Right ventricle myocardium superior (tissue), 1 donor: ENCODE measurements at places on chromosomes 2 and 18. TPM values are rescaled to one million over a fixed set of nuclear protein-coding genes. Genes with fewer than 3 reads are reported as not detected.

GRCh38 chr2:30883184-30883583 lies 75.9 kb upstream of the CAPN13 start:
- no peak for DNase-seq

GRCh38 chr2:42360493-42360889 lies 526 bp downstream of the COX7A2L start:
- no peak for DNase-seq

PDE1A gene
- 11.4 TPM for total RNA-seq

DNA sequence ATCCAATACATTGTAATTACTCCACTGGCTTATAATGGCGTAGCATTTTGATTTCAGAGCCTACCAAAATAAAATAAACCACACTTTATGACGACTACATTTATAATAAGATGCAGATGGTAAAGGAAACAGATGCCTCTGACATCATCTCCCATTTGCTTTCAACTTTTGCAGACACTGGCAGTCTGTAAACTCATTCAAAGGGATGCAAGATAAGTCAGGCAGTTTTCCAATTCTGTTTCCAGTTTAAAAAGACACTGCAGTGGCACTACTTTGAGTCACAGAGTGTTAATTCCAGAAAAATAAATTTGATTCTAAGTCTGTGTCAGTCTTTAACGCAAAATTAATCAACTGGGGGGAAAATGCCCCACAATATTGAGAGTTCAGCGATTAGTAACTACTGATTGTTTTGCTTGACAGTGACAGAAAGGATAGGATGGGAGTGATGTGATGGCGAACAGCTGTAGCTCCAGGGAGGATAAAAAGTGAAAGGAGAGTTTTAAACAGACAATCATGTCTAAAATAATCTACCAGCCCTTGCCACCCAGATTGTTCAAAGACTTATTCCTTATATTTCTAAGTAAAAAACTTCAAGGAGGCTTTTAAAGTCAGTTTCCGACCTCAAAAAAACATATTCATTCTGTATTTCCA lies 6.7 kb downstream of the DSEL start:
- DNase-seq = no peak

DNA sequence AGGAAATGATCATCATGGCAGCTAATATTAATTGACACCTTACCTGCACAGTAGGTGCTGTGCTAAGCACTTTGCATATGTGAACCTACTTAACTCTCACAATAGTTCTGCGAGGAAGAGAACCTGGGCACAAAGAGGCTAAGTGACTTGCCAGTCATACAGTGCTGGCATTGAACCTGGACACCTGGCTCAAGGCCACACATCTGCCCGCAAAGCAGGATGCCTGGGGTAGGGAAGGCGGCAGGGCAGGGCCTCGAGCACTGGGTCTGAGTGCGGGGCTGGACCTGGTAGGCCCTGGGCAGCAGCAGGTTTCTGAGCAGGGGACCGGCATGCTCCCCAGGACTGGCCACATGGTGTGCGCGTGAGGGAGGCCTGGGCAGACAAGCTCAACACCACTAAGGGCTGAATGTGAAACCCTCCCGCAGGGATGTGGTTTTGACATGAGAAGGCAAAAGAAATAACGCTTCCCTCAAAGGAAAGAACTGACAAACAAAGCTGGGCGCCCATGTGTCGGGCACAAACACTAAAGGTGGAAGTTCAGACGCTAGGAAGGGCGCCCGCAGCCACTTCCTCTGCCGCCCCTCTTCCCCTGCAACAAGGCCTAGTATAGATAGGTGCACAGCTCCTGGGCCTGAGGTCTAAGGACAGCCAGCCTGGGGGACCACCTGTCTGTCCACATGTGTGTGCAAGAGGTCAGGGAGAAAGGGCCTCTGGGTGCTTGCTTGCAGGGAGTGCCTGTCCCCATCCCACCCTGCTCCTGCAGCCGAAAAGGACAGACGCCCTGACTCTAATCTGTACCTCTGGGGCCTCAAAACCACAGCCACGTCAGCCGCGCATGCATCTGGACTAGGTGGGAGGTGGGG lies 92.5 kb downstream of the ZFP36L2 start:
- peak; percentile 70 for DNase-seq

SALL3 gene
- total RNA-seq = 0.08 TPM

GRCh38 chr2:11933854-11934253 lies 187.4 kb downstream of the LPIN1 start:
- DNase-seq = no peak

GRCh38 chr2:31028417-31028816 lies 109.8 kb downstream of the GALNT14 start:
- DNase-seq = no peak

DNA sequence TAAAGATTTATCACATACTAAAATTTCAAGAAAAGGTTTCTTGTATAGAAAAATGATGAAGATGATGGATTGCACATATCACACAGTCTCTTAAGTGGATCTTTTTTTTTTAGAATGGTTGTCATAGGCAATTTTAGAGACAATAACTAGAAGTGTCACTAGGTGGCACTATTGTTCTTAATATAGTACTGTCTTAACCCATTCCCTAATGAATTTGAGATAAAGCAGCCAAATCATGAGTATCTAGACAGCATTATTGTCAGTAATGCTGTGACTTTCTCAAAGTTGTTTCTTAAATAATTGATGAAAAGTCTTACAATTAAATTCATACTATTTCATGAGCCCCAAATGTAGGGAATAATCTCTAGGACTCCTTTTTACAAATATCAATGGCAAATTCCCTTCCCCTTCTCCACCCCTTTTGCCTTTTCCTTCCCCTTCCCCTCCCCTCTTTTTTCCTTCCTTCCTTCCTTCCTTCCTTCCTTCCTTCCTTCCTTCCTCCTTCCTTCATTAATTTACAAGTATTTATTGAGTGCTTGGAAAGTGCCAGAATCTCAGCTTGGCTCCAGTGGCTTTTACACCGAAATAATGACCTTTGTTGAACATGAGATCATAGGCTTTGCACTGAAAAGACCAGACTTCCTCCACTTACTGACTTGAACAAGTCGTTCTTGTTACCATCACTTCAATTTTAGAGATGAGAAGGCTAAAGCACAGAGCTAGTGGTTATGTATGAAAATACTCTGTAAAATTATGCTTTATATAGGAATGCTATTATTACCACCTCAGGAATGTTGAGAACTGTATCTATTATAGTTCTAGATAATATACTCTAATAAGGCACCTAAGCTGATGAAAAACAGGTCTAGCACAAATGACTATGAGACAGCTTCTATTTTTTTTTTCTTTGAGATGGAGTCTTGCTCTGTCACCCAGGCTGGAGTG lies 19.8 kb downstream of the MYL12B start:
- no peak for DNase-seq

CPO gene
- total RNA-seq = not detected

CRYGD gene
- total RNA-seq = not detected

DNA sequence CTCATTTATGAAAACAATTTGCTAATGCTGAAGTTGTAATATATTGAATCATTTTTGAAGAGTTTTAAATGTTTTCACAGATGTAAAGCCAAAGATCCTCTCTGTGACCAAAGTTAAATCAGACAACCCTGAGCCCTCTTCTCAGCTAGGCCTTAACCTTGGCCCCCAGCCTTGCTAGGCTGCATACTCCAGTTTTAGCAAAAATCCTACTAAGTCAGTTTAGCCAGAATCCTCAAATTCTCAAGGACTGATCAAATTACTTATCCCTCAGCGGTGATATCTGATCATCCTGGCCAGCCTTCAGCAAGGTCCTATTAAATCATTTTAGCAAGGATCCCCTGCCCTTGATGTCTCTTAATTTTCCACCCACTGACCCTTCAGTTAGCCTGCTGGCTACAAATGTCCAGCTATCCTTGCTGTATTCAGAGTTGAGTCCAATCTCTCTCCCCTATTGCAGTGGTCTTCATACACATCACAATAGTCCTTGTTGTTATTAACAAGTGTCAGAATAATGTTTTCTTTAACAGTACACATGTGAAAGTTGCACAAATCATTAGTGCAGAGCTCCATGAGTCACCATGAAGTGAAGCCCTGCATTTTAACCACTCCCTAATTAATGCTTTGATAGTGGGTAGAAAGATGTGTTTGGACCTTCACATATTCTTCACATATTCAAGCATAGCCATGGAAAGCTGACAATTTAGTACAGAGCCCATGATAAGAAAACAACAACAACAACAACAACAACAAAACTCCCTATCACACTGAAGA lies 206.4 kb downstream of the NBAS start:
- DNase-seq = no peak

DNA sequence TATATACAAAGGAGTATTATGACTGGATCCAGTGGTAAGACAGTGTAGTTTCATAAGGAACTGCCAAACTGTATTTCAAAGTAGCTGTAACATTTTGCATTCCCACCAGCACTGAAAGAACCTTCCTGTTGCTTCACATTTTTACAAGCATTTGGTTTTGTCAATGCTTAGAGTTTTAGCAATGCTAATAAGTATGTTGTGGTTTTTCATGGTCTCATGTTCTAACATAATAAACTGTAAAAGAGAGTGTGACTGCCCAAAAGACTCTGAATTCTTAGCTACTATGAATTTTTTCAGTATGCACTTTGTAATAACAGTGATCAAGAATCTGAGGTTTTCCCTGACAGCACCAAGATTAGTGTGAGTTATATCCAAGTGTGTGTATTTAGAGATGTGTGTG lies 604.2 kb downstream of the XIRP2 start:
- DNase-seq = no peak

GRCh38 chr2:126699716-126700581 lies 44.0 kb downstream of the GYPC start:
- no peak for DNase-seq

IL1F10 gene
- total RNA-seq = not detected

GALNT14 gene
- 0.67 TPM for total RNA-seq

GRCh38 chr2:162773352-162773751 lies 65.2 kb downstream of the KCNH7 start:
- DNase-seq = no peak

CXCR1 gene
- 0.54 TPM for total RNA-seq

DNA sequence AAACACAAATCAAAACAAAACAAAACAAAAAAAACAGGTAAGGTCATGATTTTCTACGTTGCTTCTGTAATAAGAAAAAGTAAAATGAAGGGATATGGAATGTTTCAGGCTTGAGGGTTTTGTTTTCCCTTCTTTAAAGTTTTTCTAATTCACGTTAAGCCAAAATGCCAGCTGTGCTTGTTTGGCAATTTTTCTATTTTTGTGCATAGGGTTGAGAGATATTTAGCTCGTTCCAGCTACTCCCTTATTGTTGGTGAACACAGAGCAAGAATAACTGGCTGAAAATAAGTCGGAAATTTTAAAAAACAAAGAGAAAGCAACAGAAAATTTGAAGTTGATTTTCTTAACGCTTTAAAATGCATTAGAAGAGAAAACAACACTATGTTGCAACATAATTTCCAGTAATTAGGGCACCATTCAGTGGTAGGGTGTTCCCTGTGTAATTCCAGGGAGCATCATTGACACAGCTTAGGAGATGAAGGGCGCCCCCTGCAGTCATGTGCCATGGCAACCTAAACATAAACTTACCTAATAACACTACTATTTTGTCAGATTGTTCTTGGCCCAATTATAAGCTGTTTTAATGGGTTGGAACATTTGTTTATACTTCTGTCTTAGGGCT lies 99.5 kb downstream of the DTNA start:
- DNase-seq = peak; percentile 82

DNA sequence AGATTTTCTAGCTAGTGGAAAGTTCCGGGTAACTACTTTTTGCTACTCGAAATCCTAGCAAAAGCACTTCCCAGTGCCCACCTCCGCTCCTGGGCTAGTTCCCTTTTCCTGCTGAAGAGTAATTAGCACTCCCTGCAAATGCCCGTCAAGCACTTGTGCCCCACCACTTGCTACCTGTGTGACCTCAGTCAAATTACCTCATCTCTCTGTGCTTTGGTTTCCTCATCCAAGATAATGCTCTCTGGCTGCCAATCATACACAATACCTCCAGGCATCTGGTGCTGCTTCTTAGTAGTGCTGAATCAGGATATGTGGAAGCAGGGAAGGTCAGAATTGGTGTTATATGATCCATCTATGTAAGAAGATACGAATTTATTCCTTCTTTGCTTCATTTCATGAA lies 102.1 kb upstream of the CDCA7 start:
- no peak for DNase-seq

SOX11 gene
- total RNA-seq = 0.81 TPM

DNA sequence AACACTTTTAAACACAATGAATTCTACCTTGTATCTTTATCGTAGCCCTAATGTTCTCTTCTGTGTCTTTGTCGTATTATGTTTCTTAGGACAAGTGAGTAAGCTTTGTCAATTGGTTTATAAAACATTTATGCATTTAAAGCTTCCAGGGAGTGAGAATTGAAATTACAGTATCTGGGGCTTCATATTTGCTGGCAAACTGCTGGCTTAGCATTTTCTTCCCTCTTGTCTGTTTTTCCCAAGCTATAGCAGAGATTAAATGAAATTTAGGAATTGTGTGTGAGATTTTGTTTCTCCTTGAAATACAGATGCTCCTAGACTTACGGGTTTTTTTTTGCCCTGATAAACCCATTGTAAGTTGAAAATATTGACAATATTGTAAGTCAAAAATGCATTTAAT lies 73.3 kb downstream of the FMNL2 start:
- DNase-seq = no peak

- no peak for DNase-seq
These were observed 116.2 kb downstream of the RIF1 start for GRCh38 chr2:151525821-151526373.

- DNase-seq = no peak
These were observed 107.4 kb downstream of the PXDN start for GRCh38 chr2:1636791-1637415.

BCL11A gene
- 31.6 TPM for total RNA-seq

GKN1 gene
- total RNA-seq = not detected

FEV gene
- total RNA-seq = not detected

CCDC150 gene
- total RNA-seq = 0.97 TPM

DNA sequence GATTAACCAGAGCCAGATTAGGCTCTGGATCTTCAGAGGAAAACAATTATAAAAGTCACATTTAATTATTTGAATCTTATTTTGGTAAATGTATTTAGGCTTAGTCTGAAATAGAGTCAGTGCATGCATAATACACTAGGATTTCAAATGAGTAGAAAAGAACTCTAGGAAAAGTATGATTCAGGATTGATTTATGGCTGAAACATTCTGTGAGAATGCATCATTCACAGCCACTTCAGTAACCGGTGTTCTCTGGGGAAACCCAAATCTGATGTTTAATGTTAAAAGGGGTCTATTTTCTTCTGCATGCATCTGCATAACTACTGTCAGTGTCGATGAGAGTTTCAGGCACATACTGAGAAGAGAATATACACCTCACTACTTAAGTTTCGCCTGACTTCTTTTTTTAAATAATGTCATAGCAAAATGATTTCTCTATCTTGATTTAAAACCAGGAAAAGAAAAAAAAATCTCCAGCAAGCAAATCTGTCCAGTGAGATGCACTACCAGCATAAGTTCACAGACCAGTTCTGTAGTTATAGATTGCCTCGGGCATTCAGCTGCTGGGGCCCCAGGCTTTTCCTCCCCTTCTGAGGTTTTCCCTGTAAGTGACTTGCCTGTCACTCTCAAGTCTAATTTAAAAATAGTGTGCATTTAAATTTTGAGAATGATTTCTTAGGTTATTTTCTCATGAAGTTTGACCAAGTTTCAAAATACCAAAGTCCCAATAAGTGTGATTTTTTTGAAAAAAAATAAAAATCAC lies 501.5 kb downstream of the NR4A2 start:
- no peak for DNase-seq
